Osteocyte (in vitro differentiated cells): ENCODE measurements at places on chromosomes 12 and 14. TPM values are rescaled to one million over a fixed set of nuclear protein-coding genes. Genes with fewer than 3 reads are reported as not detected.

SLCO1B1 gene
- total RNA-seq, result not detected in 2 replicates

DNA sequence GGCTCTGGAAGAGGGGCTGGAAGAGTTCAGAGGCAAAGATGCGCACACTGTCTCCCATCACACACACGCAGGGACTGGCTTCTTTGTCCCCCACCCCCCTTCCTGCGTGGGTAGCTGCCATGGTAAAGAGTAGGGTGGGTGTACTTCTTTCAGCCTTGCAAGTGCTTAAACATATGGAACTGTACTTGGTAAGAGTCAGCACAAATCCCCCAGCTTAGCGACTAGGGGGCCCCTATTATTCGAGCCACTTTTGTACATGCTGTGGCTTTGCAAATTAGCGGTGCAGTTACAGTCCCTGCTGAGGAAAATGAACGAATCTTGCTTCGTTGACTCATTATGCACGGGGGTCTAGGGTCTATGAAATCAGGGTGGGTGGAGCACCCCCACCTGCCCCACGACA lies 123.8 kb downstream of the AACS start:
- DNase-seq, result no peak
- no peak overlapping the region for H3K27ac ChIP-seq
- peaks cover 14% of the 10 kb centered on the region for H3K4me1 ChIP-seq

GRCh38 chr14:95575840-95576473 lies 41.1 kb downstream of the GLRX5 start:
- H3K4me1 ChIP-seq, result no peaks in the 10 kb centered on the region
- no peak overlapping the region for H3K4me3 ChIP-seq
- no peak overlapping the region for H3K27ac ChIP-seq
- H3K27me3 ChIP-seq, result peaks cover 27% of the 10 kb centered on the region
- no peaks in the 10 kb centered on the region for H3K36me3 ChIP-seq

GRCh38 chr12:23830210-23830609 lies 119.3 kb downstream of the SOX5 start:
- DNase-seq, result no peak
- H3K4me3 ChIP-seq, result no peak overlapping the region
- H3K4me1 ChIP-seq, result no peaks in the 10 kb centered on the region
- H3K27me3 ChIP-seq, result no peaks in the 10 kb centered on the region
- no peak overlapping the region for H3K27ac ChIP-seq

GRCh38 chr12:13084898-13085640 lies 18.4 kb downstream of the GSG1 start:
- peaks cover 20% of the 10 kb centered on the region for H3K36me3 ChIP-seq
- H3K4me1 ChIP-seq, result no peaks in the 10 kb centered on the region
- no peak overlapping the region for H3K27ac ChIP-seq
